ENCODE measurements at places on chromosomes 2 and 18. TPM values are rescaled to one million over a fixed set of nuclear protein-coding genes. Genes with fewer than 3 reads are reported as not detected.

- H3K27me3 ChIP-seq: peaks cover 4% of the 10 kb centered on the region
- no peak overlapping the region for H3K4me3 ChIP-seq
- no peaks in the 10 kb centered on the region for H3K4me1 ChIP-seq
- no peaks in the 10 kb centered on the region for H3K36me3 ChIP-seq
- DNase-seq: no peak
Observed at GRCh38 chr2:220356076-220356475, 728.6 kb downstream of the SLC4A3 start.

DNA sequence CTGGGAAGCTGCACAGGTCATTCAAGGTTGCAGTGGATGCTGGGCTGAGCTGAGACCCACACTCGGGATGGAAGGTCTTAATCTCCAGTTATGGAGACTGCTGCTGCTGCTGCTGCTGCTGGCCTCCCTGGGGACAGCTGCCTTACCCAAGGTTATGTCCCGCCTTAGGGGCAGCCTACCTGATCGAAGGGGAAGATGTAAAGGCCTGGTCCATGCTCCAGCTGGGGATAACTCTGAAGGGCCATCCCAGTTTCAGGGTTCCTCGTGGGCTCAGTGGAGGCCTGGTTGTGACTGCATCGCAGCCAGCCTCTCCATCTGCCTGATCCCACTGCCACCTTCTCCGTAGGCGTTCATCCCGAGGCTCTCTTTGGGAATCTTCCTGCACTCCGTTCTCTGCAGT, 33.0 kb downstream of the RHOB start:
- no peak for DNase-seq
- no peak overlapping the region for H3K4me3 ChIP-seq
- no peaks in the 10 kb centered on the region for H3K36me3 ChIP-seq
- H3K27ac ChIP-seq: no peak overlapping the region
- H3K27me3 ChIP-seq: no peaks in the 10 kb centered on the region

The SP140 gene
- 1.3 TPM for total RNA-seq

DNA sequence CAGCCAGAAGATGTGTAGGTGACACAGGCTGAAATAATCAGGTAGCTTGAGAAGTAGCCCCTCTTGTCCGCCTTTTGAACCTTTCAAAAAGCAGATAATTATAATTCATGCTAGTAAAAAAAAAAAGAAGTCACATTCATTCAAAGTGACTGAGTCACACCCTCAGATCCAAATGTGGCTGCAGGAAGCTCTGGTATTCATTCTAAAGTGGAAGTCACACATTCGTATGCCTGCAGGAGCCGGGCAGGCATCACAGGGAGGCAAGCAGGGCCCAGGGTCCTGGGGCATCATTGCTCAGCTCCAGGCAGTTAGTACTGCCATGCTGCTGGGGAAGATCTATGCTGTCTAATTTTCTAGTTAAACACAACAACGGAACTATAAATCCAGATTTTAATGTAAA, 21.7 kb upstream of the RAB11FIP5 start:
- H3K27me3 ChIP-seq: no peaks in the 10 kb centered on the region
- no peak overlapping the region for H3K4me3 ChIP-seq
- no peaks in the 10 kb centered on the region for H3K36me3 ChIP-seq

The FNDC4 gene
- total RNA-seq: 1.7 TPM

Data from left ventricle myocardium inferior (tissue), 1 donor.